Neural progenitor cell (in vitro differentiated cells): ENCODE measurements at places on chromosomes 5 and 9. TPM values are rescaled to one million over a fixed set of nuclear protein-coding genes. Genes with fewer than 3 reads are reported as not detected.

The ZBTB34 gene
- total RNA-seq: 17.4 and 21.9 TPM in 2 replicates

The MAST4 gene
- total RNA-seq: 0.99 and 3.7 TPM in 2 replicates

The STPG3 gene
- not detected in 2 replicates for total RNA-seq

GRCh38 chr5:170289121-170289520, 8.5 kb downstream of the LCP2 start:
- H3K27ac ChIP-seq: no peak overlapping the region
- H3K27me3 ChIP-seq: no peaks in the 10 kb centered on the region

GRCh38 chr5:59064293-59064692, 481.4 kb downstream of the RAB3C start:
- no peaks in the 10 kb centered on the region for H3K27me3 ChIP-seq
- no peak overlapping the region for H3K4me3 ChIP-seq
- no peak overlapping the region for H3K27ac ChIP-seq
- H3K36me3 ChIP-seq: no peaks in the 10 kb centered on the region
- H3K4me1 ChIP-seq: no peaks in the 10 kb centered on the region
